Dermis blood vessel endothelial cell (primary cell): ENCODE measurements at places on chromosomes 7 and 10. TPM values are rescaled to one million over a fixed set of nuclear protein-coding genes. Genes with fewer than 3 reads are reported as not detected.

Gene TAS2R39
- not detected in 2 replicates for total RNA-seq

DNA sequence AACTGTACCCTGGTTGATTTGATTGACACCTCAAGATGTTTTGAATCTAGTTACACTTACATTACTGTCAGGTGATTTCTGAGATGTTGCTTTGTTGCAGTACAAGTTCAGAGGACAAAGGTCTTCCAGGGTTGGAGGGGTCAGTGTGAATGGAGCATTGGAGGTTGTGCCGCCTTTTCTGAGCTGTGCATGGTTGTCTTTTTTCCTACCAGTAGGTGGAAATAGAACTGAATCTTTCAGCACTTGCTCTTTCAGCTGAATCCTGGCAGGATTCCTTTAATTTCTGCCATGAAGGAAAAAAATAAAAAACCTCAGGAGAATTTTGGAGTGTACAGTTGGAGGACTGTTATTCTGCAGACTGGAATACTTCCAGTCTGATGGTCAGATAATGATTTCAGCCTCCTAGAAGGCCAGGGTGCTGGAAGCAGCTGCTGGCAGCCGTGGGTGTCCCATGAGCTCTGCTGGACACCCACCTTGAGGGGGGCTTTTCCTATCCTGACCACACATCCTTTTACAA is 82.7 kb downstream of the PLCE1 start:
- DNase-seq, result no peak

Gene VKORC1L1
- total RNA-seq, result 24.3 and 38.5 TPM in 2 replicates

DNA sequence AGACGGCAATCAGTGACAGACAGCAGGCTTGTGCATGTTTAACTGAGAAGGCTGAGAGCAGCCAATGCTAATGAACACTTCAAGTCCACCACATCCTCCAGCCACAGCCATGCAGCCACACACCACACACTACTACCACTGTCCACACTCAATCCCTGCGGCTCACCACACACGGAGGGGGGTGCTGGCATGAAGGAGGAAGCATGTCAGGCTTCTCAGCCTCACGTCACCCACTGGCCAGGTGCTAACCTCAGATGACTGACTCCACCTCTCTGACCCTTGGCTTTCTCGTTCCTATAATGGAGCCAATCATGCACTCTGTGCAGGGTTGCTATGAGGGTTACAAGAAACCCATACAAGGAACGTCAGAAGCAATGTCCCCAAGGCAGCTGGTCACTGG is 165.4 kb upstream of the RNF32 start:
- no peak for DNase-seq

DNA sequence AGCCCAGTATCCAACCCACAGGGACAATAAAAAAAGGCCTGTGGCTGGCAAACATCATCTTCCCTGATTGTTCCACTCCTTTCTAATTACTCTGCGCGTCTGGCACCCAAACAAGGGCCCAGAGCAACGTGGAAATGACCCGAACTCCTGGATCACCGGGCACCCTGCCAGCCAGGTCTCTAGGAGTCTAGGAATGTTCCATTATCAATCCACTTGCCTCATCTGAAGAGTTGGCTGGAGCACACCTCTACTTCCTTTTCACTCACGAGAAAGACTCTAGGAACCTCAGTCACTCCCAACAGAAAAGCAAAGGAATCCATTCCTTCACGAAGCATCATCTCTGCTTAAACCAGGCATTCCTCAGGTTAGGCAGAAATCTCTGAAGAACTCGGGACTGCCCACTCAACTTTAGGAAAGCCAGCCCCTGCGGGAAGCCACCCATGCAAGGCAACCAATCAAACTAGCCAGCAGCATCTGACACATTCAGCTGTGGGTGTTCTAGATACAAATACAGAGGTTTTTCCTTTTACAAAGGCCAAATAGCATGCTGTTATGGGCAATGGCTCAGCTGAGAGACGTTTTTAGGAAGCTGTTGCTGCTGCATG is 37.7 kb downstream of the ATXN7L1 start:
- peak; percentile 74 for DNase-seq

DNA sequence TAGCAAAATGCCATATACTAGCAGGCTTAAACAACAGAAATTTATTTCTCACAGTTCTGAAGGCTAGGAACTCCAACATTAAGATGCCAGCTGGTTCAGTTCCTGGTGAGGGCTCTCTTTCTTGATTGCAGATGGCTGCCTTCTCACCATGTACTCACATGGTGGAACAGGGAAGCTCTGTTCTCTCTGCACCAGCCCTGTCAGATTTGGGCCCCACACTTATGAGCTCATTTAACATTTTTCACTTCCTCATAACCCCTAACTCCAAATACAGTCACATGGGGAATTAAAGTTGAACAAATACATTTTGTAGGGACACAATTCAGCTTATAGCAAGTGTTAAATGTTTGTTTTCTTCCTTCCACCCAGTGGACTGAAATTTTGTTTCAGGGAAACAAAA is 218.6 kb upstream of the TAC1 start:
- DNase-seq, result no peak

DNA sequence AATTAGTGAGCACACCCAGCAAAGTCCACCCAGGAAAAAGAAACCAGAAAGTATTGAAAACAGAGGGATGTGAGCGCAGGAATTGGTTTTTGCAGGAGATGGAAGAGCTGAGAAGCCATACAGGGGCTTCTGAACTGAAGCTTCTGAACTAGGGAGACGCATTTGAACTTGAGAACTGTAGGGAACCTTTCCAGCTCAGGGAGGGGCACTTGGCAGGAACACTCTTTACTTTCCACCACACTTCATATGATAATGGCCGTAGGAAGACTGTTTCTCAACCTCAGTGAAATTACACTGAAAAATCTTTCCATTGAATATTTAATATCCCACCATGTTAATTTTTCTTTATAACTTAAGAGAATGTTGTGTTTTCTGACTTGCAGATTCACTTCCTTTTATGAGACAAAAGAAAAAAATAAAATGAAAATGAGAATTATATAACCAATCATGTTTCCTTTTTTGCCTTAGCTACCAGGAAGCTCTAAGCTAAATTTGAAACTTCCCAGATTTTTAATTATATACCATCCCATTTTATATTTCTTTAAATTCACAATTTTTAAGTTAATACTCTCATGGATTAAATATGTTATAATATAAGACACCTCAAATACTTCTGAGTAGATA is 98.3 kb upstream of the TCF7L2 start:
- DNase-seq, result no peak

DNA sequence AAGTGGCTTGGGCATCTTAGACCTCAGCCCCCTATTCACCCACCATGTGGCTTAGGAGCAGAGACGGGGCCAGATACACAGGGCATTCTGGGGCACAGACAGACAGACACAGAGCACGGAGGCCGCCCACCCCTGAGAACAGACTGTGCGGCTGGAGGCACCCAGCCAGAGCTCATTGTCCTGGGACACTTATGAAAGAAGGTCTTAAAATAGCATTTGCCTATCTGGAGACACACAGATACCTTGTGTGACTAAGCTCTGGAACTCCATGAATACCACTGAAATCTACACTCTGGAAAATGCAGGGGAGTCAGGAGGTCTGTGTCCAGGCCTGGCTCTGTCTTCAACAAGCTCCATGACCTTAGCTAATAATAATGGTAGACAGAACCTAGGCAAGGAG is 41.4 kb upstream of the ADO start:
- no peak for DNase-seq

Gene CALML3
- total RNA-seq, result not detected in 2 replicates

Gene FEZF1
- total RNA-seq, result not detected in 2 replicates

- DNase-seq, result peak; percentile 7
Observed at GRCh38 chr10:6300106-6300783, 97.5 kb downstream of the PFKFB3 start.

- DNase-seq, result no peak
Observed at GRCh38 chr10:62647375-62648092, 157.0 kb upstream of the ADO start.

- DNase-seq, result peak; percentile 60
Observed at GRCh38 chr7:6106140-6106904, 75.1 kb downstream of the ANKRD61 start.

- DNase-seq, result no peak
Observed at GRCh38 chr7:119421657-119422056, 851.3 kb upstream of the KCND2 start.
